ENCODE measurements at places on chromosomes 1 and 21.

- DNase-seq = no peak
Observed at GRCh38 chr1:22325531-22326371, 125.9 kb upstream of the ZBTB40 start.

- DNase-seq = no peak
Observed at GRCh38 chr1:33641104-33641830, 168.8 kb downstream of the ZSCAN20 start.

DNA sequence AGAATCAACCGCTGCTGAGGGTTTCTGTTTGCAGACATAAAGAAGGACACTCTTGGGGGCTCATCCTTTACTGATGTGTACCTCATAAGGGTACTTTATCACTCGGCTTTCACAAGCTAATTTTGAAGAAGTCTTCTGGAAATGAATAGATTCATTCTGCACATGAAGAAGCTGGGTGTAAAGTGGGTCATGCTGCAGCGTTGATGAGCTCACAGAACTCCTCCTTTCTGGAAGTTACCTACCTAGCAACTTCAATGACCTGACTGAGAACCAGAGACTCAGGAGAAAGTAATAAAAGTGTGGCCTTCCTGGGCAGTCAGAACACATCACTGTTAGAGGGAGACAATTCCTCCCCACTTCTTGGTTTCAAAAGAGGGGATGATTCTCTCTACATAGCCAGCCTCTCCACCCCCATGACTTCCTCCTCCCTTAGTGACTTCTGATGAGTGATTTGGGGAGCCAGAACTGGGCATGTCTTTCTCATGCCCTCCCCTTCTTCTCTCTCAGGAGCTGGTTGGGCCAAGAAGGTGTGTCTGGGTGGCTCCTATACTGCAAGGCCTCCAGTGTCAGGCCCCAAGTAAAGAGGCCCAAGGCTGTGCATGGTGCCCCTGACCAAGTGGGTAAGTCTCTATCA is 27.0 kb downstream of the PCNX2 start:
- DNase-seq = no peak

- no peak for DNase-seq
Observed at GRCh38 chr1:204730826-204731459, 45.4 kb upstream of the LRRN2 start.

- no peak for DNase-seq
Observed at GRCh38 chr1:44531785-44532566, 126.9 kb downstream of the RNF220 start.

GRCh38 chr1:68230484-68230802 is 1.9 kb downstream of the WLS start:
- DNase-seq = no peak

GRCh38 chr1:24096009-24096738 is 15.8 kb downstream of the MYOM3 start:
- DNase-seq = no peak

DNA sequence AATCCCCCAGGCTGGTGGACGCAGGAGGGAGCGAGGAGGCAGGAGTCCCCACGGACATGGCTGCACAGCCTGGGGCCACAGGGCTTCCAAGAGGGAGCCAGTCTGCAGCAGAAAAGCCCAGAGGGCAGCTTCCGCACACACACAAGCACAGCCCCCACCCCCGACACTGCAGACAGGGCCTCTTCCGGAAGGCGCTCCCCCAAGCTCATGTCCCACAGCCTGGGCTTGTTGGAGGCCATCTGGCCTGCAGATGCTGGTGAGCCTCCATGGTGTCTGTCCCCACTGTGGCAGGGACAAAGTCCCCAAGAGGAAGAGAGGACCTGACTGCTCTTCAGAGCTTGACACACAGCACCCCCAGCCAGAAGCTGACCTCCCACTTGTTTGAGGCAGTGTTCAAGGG is 13.4 kb upstream of the KIAA1614 start:
- no peak for DNase-seq

DNA sequence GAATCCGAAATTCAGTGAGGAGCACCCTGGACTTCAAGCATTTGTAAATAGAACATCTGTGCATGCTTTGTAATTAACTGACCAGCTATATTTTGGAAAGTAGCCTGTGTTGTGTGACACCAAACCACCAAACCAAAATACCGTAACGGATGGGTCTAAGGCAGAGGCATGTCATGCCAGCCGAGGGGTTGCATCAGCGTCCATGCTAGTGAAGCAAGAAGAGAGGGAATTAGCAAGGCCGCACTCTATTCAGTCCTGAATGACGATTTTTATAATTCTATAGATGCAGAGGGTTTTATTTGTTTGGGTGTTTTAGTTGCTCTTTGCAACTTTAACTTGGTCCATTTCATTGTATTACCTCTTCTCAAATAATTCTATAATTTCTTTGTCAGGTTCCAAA is 116.8 kb upstream of the SMYD2 start:
- no peak for DNase-seq

DNA sequence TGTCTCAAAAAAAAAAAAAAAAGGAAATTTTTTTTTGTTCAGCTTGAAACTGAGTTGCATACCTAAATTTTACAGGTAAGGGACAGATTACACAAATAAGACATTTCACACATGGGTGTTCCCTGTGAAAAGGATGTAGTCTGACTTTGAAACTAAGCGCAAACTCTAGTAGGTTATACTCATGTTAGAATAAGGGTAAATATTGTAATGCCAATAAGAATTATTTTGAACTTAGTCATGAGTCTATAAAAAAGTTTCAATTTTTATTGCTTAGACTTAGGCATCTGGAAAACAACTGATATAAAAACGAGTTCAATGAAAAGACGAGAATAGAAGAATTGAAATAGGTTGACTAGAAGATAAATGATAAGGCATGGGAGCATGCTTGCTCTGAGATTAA is 122.3 kb downstream of the HMCN1 start:
- no peak for DNase-seq

DNA sequence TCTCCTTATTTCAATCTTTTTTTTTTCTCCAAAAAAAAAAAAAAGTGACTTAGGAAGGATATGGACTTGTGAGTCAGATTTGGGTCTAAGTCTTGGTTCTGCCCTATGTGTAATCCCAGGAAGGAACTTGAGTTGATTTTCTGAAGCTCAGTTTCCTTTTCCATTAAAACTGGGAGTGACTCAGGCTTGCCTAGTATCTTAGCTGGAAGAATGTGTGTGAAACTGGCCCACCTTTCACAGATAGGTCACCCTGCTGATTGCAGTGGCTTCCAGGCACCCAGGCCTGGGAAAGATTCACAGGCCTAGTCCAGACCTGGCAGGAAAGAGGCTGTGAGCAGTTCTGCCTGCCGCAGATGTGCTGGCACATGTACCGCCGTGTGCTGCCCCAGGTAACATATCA is 218.3 kb upstream of the HOOK1 start:
- no peak for DNase-seq

GRCh38 chr1:60921175-60921574 is 161.2 kb upstream of the NFIA start:
- DNase-seq = no peak

- DNase-seq = no peak
Observed at GRCh38 chr1:29256394-29256793, 20.1 kb downstream of the PTPRU start.

GRCh38 chr1:4674117-4674516 is 19.7 kb downstream of the AJAP1 start:
- DNase-seq = no peak

DNA sequence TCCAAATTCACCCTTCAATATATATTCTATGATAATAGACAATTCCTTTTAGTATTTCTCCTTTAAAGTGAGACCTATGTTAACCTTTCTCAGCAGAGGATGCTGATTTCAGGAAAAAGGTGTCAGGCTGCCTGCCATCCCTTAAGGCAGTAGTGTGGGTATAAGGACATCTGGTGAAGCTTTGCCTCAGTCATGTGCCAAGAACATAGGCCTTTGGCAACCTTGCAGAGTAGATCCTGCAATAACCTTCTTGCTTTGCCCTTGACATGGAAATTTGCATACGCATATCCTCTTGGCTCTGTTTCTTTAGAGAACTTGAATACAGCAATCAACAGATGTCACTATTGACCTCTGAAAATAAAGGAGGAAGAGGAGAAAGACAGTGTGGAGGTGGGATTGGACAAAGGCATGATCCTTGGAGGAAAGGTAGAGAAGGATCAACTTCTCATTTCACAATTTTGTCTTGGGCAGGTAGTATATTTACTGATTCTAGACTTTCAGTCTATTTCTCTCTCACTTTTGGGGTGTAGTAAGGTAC is 21.1 kb upstream of the ZRANB2 start:
- no peak for DNase-seq

- DNase-seq = no peak
Observed at GRCh38 chr1:68346188-68346808, 103.5 kb downstream of the RPE65 start.

- DNase-seq = no peak
Observed at GRCh38 chr21:36689324-36689723, 9.6 kb upstream of the SIM2 start.

GRCh38 chr21:45868086-45868485 is 113.5 kb upstream of the COL6A1 start:
- DNase-seq = no peak

GRCh38 chr1:51516649-51517158 is 2.4 kb downstream of the EPS15 start:
- no peak for DNase-seq

- DNase-seq = no peak
Observed at GRCh38 chr1:205967554-205968335, 24.5 kb upstream of the SLC26A9 start.
